H1 (cell line): ENCODE measurements at places on chromosomes 12 and 14. TPM values are rescaled to one million over a fixed set of nuclear protein-coding genes. Genes with fewer than 3 reads are reported as not detected.

DNA sequence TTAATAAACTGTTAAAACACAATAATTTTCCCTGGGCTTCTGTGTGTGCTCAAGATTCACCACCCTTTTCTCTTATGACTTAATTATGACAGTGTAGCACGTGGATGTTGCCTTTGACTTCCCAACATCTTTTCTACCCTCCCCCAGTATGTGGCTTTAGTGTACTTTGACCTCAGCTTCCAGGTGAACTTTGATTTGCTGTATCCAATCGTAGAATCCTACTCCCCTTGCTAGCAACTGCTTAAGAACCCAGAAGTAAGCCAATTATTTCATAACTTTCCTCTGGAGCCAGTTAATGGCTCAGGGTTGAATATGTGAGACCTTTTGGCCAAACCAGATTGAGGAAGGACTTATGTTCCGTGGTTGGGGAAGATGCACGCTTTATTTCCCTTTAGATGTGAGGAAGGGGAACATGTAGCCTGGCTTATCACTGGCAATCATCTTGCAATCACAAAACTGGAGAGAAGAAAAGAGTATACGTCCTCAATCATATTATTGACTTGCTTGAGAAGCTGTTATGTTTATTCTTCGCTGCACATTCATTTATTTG is 259.6 kb upstream of the ATP2B1 start:
- H3K4me3 ChIP-seq = no peak overlapping the region
- no peak overlapping the region for H3K27ac ChIP-seq
- H3K27me3 ChIP-seq = no peaks in the 10 kb centered on the region
- no peak for DNase-seq

DNA sequence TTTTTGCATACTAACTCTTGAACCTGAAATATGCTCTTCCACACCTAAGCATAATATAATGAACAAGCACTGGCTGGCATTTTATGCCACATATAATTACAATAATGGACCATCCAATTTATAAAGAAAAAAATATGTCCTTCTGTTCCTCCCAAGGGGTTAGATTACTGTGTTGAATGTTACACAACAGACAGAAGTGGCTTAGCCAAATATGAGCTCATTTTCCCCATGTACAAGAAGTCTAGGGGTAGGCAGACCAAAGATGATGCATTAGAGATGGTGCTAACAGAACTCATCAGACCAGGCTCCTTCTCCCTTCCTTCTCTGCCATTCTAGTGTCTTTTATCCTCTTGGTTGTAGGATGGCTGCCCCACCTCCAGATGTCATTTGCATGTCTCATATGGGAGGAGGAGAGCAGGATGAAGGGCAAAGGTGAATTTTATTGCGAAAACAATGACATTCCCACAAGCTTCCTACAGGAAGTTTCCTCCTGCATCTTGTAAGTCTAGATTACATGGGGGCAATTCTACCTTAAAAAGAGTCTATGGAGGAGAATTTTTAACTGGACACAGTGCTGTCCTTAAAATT is 43.9 kb upstream of the SLC2A13 start:
- H3K4me3 ChIP-seq = no peak overlapping the region
- H3K4me1 ChIP-seq = no peaks in the 10 kb centered on the region
- H3K36me3 ChIP-seq = no peaks in the 10 kb centered on the region
- no peak for DNase-seq
- H3K27ac ChIP-seq = no peak overlapping the region
- no peaks in the 10 kb centered on the region for H3K27me3 ChIP-seq

The SYNDIG1L gene
- 3.0 and 3.5 TPM in 2 replicates for total RNA-seq

GRCh38 chr12:102596031-102596430 is 115.7 kb upstream of the IGF1 start:
- no peaks in the 10 kb centered on the region for H3K27me3 ChIP-seq
- H3K27ac ChIP-seq = no peak overlapping the region
- no peak overlapping the region for H3K4me3 ChIP-seq
- H3K36me3 ChIP-seq = no peaks in the 10 kb centered on the region
- H3K4me1 ChIP-seq = no peaks in the 10 kb centered on the region

DNA sequence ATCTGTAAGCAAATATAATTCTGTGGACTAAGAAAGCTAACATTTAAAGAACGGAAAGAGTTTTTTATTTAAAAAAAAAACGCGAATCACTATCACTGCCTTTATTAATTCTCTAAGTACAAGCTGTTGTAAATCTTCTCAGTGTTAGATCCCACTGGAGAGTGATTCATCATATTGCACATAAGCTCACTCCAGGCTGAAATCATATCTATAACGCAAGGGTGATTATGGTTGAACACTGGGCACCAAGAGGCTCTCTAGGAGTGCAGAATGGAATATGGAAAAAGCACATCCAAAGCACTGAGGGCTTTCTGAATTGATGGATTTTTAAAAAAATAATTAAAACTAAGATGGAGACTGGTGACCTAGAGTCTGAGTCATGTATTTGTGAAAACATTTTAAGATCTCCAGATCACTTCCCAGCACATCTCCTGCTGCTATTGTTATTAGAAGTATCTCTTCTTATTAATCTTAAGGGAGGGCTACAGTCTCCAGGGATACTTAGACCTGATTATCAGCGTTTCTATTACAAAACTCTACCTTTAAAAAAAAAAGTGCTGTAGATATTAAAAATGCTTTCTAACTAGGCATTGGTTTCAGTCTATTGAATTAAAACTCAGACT is 1106.8 kb downstream of the AACS start:
- H3K36me3 ChIP-seq = no peaks in the 10 kb centered on the region
- DNase-seq = no peak
- H3K4me1 ChIP-seq = no peaks in the 10 kb centered on the region
- no peak overlapping the region for H3K27ac ChIP-seq
- no peaks in the 10 kb centered on the region for H3K27me3 ChIP-seq

The HCAR3 gene
- total RNA-seq = not detected in 2 replicates

DNA sequence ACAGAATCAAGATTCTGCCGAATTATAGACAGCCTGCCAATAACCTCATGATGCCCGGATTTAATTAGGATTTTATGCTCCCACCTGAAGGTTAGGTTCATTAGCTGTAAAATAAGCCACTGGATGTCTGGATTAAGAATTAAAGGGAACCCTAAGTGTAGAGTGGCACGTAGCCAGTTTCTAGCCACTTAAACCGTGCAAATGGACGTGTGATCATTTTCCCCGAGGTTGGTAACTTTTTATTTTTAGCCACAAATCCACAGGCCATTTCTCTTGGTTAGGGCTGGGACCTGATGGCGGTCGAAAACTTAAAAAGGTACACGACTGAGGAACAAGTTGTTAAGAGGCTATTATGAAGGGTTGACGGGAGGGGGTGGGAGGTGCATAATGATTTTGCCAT is 127.3 kb upstream of the TMPO start:
- no peaks in the 10 kb centered on the region; the same call in 1 of the 2 replicates for H3K4me1 ChIP-seq
- DNase-seq = no peak
- H3K27ac ChIP-seq = no peak overlapping the region

- H3K4me3 ChIP-seq = no peak overlapping the region
- DNase-seq = no peak
- no peak overlapping the region for H3K27ac ChIP-seq
- no peaks in the 10 kb centered on the region; the same call in none of the 2 replicates for H3K4me1 ChIP-seq
- no peaks in the 10 kb centered on the region for H3K27me3 ChIP-seq
Observed at GRCh38 chr12:12877781-12878455, 13.4 kb upstream of the GPRC5A start.

GRCh38 chr12:78703820-78704525 is 160.6 kb upstream of the SYT1 start:
- DNase-seq = no peak
- no peaks in the 10 kb centered on the region for H3K36me3 ChIP-seq
- no peaks in the 10 kb centered on the region for H3K4me1 ChIP-seq
- no peak overlapping the region for H3K27ac ChIP-seq

The PZP gene
- total RNA-seq = not detected in 2 replicates

The ANO2 gene
- 3.5 and 5.5 TPM in 2 replicates for total RNA-seq

DNA sequence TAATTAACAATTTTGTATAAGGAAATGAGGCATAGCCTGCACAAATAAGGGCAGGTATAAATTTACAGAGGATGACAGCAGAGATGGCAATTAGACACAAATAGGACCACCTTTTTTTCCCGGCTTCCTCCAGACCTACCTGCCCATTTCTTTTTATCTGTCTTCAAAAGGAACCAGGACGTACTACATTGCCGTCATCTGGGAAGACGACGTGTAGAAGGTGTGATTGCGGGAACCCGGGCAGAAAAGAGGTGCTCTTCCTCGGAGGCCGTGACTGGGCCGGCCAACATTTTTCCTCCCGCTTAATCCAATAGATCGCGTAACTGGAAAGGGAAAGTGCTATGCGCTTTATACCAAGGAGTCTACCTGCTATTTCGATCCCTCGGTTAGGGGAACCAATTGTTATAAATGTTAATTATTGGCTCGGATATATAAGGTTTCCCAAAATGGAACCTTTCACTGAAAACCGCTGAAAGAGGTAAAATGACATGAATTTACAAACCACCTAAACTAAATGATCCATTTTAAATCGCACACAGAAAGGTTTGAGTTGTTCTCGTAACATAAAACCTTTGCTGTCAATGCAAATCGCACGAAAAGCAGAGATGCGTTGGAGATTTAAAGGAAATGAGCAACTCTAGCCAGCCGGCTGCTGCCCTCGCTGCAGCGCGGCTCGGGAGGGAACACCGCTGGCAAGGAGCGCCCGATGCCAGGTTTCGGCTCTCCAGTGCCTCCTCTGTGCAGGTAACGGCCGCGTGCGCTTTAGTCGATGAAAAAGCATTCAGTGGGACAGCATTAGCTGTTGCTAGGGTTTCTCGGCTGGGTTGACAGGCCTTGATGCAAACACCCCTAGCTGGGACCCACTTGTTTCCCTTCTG is 2.8 kb upstream of the SIX1 start:
- no peak overlapping the region for H3K4me3 ChIP-seq
- H3K27me3 ChIP-seq = peaks cover 89% of the 10 kb centered on the region
- DNase-seq = no peak
- no peak overlapping the region for H3K27ac ChIP-seq

DNA sequence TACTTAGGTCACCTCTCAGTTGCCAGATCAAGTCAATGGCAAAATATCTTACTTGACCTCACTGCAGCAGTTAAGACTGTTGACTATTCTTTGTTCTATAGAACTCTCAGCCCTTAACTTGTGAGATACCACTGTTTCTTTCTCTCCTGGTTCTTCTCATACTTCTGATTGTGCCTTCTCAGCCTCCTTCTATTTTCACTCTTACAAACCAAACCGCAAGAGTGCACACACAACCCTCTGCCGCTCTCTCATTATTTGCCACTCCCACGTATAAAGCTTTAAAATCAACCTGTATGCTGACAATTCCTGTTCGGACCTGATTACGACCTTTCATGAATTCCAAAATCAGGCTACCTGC is 4.5 kb downstream of the E2F7 start:
- H3K27me3 ChIP-seq = no peaks in the 10 kb centered on the region
- no peak overlapping the region for H3K27ac ChIP-seq
- no peak for DNase-seq
- no peaks in the 10 kb centered on the region for H3K4me1 ChIP-seq
- H3K36me3 ChIP-seq = peaks cover 27% of the 10 kb centered on the region

DNA sequence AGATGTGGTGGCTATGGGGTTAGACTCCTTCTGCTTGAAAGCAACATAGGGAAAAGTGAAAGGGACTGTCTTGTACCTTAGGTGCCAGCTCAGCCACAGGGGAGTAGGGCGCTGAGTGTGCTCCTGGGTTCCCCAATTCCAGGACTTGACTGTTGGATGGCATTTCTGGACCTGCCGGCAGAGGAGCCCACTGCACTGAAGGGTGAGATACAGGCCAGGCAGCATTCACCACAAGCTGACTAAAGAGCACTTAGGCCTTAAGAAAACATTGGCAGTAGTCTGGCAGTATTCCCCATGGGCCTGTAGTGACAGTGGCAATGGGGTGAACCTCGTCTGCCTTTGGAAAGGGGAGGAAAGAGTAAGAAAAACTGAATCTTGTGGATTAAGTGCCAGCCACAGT is 67.1 kb upstream of the TMTC2 start:
- H3K36me3 ChIP-seq = no peaks in the 10 kb centered on the region
- no peaks in the 10 kb centered on the region for H3K4me1 ChIP-seq
- no peak overlapping the region; the same call in 1 of the 2 replicates for H3K27ac ChIP-seq
- H3K4me3 ChIP-seq = no peak overlapping the region
- no peaks in the 10 kb centered on the region for H3K27me3 ChIP-seq

The SLC17A8 gene
- total RNA-seq = 0.11 and 0.30 TPM in 2 replicates

DNA sequence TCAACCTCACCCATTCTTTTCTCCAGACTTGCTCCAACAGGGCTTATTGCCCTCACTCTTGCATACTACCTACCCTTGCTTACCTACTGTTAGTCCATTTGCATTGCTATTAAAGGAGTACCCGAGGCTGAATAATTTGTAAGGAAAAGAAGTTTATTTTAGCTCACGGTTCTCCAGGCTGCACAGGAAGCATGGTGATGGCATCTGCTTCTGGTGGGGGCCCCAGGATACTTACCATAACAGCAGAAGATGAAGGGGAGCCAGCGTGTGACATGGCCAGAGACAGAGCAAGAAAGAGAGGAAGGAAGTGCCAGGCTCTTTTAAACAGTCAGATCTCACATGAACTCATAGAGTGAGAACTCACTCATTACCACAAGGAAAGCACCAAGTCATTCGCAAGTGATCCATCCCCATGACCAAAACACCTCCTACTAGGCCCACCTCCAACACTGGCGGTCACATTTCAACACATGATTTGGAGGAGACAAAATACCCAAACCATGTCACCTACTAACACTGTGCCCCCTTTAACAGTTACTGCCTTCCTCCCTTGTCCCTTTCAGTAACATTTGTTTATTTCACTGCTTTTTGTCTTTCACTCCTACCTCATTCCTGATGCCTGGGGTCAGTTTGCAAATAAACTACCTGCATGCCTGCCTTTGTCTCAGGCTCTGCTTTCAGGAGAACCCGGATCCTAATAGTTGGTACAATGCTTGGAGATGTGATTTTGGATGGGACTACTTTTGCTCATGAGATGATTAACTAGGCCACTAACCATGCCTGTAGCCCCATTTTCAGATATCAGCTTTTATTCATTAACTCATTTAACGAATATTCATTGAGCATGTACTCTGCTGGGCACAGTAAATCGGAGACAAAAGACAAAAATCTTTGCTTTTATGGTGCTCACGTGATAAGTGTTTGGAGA is 41.6 kb upstream of the CSRP2 start:
- H3K27ac ChIP-seq = no peak overlapping the region
- no peak overlapping the region for H3K4me3 ChIP-seq
- no peak for DNase-seq
- no peaks in the 10 kb centered on the region; the same call in none of the 2 replicates for H3K4me1 ChIP-seq

GRCh38 chr12:67338426-67338825 is 69.3 kb downstream of the CAND1 start:
- no peak overlapping the region for H3K4me3 ChIP-seq
- no peak for DNase-seq
- H3K36me3 ChIP-seq = no peaks in the 10 kb centered on the region
- no peaks in the 10 kb centered on the region for H3K4me1 ChIP-seq

The TEX22 gene
- 0.39 and 0.82 TPM in 2 replicates for total RNA-seq

- no peaks in the 10 kb centered on the region for H3K36me3 ChIP-seq
- DNase-seq = no peak
- H3K4me3 ChIP-seq = no peak overlapping the region
- no peak overlapping the region for H3K27ac ChIP-seq
- no peaks in the 10 kb centered on the region for H3K27me3 ChIP-seq
Observed at GRCh38 chr12:67621926-67622325, 26.6 kb upstream of the DYRK2 start.

GRCh38 chr12:117300174-117300573 is 61.3 kb downstream of the NOS1 start:
- H3K36me3 ChIP-seq = no peaks in the 10 kb centered on the region
- DNase-seq = no peak
- H3K27ac ChIP-seq = no peak overlapping the region
- H3K4me1 ChIP-seq = no peaks in the 10 kb centered on the region
- no peak overlapping the region for H3K4me3 ChIP-seq
- no peaks in the 10 kb centered on the region for H3K27me3 ChIP-seq
